ENCODE measurements at places on chromosomes 12 and 14.

DNA sequence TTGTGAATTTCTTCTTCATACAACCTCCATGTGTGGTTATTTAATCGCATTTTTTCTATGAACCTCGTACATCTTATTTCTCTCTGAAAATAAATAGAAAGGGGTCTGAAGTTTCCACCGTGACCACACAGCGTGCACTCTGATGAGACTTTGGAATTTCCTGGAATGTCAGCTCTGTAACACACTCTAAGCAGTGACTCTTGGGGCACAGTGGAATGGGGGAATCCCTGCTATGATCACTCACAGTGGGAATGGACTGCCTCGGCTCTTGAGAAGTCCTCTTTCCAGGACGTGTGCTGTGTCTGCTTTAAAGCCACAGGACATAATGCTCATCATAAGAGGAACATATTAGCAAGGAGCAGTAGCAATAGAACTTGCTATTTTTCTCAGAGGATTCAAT, 416.2 kb downstream of the EGLN3 start:
- no peak for DNase-seq

GRCh38 chr14:36512585-36513003, 7.4 kb downstream of the NKX2-1 start:
- no peak for DNase-seq

- no peak for DNase-seq
Observed at GRCh38 chr14:39016733-39017095, 86.3 kb downstream of the SEC23A start.

- no peak for DNase-seq
Observed at GRCh38 chr12:60230056-60230455, 634.2 kb downstream of the SLC16A7 start.

DNA sequence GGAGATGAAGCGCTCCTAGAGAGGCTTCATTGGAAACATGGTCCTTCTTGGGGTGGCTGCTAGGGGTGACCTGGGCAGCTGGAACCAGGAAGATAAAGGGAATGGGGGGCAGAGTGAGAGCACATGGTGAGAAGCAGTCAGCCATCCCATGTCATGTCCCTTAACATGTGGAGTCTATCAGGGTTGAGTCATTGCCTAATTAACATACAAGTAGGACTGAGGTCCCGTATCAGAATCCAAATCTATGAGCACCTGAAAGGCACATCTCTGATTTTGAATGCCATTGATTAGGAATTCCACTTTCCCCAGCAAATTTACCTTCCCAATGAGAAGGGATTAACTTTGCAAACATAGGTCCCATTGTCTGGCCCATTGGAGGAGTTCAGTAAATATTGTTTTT, 20.3 kb upstream of the PPP1R1A start:
- DNase-seq, result no peak

DNA sequence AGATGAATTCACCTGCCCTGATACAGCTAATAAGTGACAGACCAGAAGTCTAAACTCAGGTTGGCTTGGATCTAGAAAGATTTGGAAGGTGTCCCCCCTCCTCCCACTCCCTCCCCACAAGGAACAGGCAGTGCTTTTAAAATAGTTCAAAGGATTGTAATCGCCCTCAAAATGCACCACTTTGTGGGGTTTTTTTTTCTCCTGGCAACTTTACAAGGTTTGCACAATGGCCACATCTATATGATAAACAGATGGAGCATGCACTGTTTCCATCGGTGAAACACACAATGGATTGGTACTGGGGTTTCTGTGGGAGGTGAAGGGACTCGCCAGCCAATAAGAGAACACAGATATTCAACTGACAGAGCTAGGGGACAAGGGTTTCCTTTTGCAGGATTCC, 137.4 kb downstream of the LLPH start:
- DNase-seq, result no peak

DNA sequence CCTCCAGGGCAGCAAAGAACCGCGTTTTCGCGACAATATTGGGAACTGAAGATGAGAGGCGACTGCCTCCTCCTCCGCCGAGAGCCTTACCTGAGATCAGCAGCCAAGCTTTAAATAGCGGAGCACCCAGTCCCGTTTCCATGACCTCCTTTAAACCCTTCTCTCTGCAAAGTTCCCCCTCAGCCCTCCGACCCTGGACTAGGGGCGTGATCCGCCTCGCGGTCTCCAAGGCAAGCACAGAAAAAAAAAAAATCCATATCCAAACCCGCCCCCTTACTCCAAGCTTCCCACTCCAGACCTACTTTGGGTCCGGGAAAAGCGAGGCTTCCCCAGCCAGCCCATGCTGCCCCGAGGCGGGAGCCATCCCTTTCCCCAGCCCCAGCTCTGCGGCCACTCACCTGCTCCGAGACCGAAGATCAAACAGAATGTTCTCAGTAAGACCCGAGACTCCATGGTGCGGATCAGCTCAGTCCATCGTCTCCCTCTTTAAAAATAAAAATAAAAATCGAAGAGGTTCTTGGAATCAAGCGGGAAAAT, 630 bp downstream of the NELL2 start:
- DNase-seq, result peak; percentile 2

DNA sequence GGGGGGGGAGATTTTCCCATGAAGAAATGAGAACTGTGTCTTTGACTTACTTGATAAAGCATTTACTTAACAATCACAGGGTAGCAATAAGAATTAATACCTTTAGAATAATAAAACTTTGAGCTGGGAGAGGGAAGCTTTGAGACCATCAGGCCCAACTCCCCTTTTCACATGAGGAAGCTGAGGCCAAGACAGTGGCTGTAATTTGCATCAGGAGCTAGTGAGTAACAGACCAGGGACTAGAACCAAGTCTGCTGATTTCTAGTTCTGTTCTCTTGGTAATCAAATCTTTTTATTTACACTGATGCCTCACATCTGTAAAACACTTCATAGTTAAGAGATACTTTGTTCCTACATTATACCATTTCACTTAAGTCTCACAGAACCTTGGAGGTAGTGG, 28.7 kb downstream of the TTC8 start:
- no peak for DNase-seq

DNA sequence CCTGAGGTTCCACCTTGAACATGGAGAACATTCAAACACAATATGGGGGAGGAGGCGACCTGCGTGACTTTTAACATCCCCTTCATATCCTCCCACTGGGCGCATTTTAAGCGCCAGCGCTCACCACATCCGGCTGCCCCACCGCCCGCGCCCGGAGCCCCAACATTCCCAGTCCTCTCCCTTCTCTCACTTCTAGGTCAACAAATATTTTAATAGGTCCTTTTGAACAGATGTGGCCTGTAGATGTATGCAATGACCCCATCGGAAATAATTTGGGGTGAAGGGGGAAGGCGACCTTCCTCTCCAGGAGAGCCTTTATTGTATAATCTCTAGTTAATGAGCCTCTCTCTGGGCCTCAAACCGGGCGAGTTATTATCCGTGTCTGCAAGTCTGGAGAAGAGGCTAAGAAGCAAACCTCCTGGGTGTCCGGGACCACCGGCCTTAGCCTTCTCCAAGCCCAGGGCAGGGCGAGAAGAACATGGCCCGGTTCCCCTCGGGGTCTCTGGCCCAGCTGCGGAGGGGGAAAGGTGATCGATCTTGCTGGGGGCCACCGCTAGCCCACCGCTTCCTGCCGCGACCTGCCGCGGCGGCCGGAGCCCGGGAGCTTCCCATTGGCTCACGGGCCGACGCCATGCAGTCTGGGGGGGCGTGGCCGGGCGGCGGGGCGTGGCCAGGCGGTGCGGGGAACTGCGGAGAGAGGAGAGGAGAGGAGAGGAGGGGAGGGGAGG, 83.2 kb upstream of the HMGA2 start:
- peak; percentile 72 for DNase-seq

- no peak for DNase-seq
Observed at GRCh38 chr14:76699939-76700590, 61.2 kb upstream of the VASH1 start.

DNA sequence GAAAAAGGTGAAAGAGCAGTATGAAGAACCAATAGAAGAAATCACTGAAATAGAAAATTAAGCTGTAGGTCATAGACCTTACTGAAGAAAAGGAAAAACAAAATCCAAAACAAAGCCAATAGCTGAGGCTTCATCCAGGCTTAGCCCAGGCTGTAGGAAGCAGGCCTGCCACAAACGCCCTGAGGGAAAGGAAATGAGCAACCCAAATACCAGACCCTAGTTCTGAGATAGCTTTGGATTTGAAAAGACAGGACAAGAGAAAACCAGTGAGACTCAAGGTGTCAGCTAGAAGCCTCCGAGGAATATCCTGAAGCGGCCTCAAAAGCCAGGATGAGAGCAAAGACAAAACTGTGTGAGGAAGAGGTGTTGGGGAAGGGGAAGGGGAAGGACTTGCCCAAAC, 79.2 kb downstream of the FERMT2 start:
- DNase-seq, result no peak

- no peak for DNase-seq
Observed at GRCh38 chr14:70096866-70097265, 91.9 kb downstream of the SLC8A3 start.

- DNase-seq, result no peak
Observed at GRCh38 chr14:75877884-75878283, 103.9 kb downstream of the TGFB3 start.

DNA sequence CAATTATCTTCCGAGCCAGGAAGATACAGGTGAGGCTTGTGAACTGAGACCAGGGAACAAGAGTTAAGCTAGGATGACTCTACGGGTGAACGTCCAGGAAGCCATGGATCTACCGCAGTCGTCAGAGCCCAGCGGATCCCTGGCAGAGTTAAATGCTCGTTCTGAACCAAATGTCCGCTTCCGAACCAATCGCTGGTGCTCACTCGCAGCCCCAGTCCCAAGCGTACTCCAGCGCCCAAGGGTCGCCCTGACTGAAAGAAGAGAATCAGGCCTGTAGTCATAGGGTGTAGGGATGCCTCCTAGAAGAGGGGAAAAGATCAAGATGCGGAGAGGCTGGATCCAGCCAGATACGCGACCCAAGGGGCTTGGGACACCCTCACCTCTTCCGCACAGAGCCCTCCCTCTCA, 283 bp downstream of the VIPAS39 start:
- no peak for DNase-seq
